ENCODE measurements at places on chromosomes 4 and X.

GRCh38 chr4:24003926-24004325 lies 114.1 kb upstream of the PPARGC1A start:
- DNase-seq: no peak

GRCh38 chr4:47598320-47598719 lies 113.2 kb downstream of the ATP10D start:
- no peak for DNase-seq

GRCh38 chr4:73272816-73273215 lies 14.2 kb upstream of the ANKRD17 start:
- DNase-seq: no peak

DNA sequence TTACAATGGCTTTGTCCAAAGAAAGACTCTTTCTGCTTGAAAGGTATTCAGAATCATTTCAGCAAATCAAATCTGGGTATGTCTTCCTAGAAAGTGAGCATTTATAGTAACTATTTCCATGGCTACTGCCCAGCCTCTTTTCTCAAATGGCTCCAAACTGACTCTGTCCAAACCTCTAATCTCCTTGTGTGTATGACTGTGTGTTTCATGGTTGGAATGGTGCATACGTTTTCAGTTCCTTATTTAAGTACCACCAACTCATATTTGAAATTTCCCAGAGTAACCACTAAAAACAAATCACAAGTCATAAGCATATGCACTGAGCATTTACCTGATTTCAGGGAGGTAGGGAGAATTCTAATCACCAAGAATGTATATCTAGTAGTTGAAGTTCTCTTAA lies 106.0 kb downstream of the TMEM144 start:
- no peak for DNase-seq

GRCh38 chrX:21838937-21839333 lies 482 bp upstream of the MBTPS2 start:
- DNase-seq: no peak

- peak; percentile 60 for DNase-seq
These were observed 265.3 kb downstream of the ZNF674 start for GRCh38 chrX:46279925-46280313.

- DNase-seq: no peak
These were observed 8.8 kb downstream of the EPHA5 start for GRCh38 chr4:65661471-65661870.

DNA sequence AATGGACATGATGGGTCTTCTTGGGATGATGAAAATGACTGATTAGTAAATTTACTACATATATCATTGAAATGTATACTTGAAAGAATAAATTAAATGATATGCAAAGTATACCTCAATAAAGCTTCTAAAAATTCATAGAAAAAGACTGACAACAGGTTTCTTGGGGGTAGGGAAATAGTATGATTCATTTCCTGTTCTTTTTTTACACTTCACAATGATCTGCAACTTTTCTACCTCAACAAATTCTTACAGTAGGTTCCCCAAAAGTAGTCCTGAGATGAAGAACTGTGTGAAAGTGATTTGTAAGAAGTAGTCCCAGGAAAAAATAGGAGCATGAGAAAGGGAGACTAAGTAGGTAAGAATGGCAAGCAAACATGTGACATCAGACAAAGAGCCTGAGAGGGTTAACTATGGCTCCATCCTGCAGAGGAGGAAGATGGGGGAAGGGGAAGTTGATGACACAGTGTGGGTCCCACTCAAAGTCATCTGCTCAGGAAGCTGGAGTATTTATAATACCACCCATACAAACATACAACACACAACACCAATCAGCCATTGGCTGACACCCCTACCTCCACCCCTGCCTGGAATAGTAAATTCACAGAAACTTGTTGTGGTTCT lies 73.9 kb downstream of the ARHGAP6 start:
- no peak for DNase-seq

DNA sequence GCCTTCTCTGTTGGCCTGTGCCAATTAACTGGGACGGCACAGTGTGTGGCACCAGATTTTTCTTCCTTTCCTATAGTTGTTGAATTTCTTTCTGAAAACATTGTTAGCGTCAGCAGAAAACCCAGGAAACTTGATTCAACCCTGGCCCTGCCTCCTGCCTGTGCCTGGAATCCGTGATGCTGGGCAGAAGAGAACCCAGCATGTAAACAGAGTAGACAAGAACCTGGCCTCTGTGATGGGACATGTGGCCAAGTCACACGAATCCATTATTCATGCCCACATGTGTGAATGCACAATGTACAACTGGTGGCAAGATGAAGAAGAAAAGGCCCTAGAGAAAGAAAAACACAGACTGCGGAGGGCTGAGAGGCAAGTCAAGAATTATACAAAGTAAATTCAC lies 111.4 kb downstream of the EFHC2 start:
- no peak for DNase-seq

DNA sequence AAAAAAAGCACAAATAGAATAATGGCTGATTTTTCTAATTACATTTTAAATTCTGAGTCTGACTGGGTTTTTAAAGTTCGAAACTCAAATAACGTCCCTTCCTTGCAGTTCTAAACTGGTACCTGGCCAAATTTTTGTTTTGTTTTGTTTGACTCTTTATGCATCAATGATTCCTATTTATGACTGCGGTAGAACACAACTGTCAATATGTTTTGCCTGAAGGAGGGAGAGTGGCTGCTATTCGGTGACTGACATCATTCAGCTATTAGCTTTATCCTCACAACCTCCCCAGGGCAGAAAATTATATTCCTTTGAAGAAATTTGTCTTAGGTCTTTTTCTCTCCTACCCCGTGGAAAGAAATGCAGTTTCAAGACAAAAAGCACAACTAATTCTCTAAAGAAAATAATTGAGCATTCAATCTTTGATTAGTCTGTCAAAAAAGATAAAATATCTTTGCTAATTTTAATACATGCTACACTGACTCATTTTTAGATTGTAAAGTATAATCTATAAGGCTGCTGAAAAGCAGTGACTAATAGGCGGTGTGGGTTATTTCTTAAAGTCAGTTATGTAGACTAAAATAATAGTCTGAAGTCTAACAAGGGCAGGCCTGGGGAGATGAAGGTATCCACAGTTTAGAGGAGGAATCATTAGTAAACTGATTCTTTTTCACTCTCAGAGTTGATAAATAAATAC lies 61.9 kb downstream of the TMEM150C start:
- peak; percentile 28 for DNase-seq

- peak; percentile 30 for DNase-seq
These were observed 21.9 kb downstream of the BMP3 start for GRCh38 chr4:81052119-81053068.

All from HS-5 (cell line).